ENCODE measurements at places on chromosomes 12 and 14.

- no peak for DNase-seq
These were observed 15.1 kb downstream of the SOCS2 start for GRCh38 chr12:93587611-93588010.

DNA sequence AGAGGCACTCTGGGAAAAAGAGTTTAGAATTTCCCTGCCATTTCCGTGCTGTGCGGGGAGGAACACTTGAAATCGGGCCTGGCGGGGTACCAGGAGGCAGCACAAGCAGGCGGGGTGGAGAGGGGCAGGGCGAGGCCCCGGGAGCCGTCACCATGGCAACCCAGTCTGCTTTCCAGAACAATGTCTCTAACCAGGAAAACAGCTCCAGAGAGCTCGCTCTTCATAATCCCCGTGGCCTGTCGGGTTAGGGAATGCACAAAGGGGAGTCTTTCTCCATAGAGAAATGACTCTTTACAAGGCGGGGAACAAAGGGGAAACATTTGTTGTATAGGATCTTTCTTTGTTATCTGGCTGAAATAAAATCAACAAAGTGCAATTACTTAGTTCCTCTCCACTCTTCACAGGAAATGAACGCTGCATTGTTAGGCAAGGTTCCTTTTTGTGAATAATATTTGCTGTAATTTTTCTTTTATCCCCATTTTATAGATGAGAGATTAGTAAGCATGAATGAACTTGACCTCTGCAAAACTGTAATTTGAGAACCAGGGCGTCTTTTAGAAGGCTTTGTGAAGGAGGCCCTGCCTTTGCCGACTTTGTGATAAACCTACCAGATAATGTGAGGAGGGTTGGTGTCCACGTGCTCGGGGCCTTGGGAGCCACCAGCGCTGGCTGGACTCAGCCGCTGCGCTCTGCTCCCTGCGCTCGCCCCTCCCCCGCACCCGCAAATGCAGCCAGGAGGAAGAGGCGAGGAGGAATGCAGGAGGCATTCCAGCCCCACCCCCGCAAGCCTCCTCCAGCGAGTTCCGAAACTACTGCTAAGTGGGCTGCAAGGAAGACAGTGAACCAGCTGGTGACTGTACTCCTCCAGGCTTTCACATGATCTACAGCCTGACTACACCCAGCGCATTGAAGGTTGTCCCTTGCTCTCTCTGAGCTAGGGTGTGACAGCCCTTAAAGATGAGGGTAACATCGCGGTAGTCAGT, 105.2 kb upstream of the ATF7IP start:
- DNase-seq, result no peak

- DNase-seq, result no peak
These were observed 1.2 kb upstream of the HIGD1C start for GRCh38 chr12:50951112-50951511.

DNA sequence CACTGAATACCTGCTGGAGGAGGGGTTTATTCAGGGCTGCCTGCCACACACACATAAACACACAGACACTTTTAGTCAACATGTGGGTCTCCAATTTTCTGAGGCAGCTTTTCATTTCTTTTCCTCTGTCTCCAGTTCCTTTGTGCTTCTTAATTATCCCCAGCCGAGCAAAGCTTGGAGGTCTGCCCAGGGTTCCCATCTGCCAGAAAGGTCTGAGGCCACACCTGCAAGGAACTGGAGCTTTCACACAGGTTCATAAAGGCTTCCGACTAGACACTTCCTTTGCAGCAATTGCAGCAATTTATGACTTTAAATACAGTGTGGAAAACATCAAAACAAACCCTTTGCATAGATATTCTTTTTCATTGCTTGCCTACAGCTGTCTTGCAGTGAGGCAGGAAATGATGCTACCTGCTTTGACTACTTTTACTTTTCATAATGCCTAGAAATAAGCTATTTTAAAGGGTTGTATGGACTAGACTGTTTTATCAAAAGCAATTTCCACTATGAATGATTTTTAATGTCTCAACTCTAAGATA, 1318.9 kb downstream of the AACS start:
- no peak for DNase-seq

- DNase-seq, result no peak
These were observed 445.4 kb downstream of the BCL11B start for GRCh38 chr14:98826618-98827017.

DNA sequence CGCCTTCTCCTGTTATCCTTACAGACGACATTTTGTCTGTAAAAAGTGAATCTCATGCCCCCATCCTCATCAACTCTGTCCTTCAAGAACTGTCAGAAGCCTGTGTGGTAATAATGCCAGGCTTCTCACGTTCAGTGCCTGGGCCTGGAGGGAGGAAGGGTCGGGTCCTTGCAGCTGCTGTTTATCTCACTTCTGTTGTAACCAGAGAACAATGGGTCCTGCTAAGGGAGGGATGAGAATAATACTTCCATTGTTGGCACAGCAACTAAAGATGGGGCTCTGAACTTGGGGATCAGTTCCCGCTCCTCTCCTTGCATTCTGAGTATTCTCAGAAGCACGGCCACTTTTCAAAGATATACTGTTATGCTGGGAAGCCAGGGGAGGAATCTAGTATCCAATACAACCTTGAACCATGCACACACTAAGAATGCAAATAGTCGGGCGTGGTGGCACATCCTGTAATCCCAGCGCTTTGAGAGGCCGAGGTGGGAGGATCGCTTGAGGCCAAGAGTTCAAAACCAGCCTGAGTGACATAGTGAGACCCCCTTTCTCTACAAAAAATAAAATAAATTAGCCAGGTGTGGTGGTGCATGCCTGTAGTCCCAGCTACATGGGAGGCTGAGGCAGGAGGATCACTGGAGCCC, 38.8 kb upstream of the NINJ2 start:
- no peak for DNase-seq

DNA sequence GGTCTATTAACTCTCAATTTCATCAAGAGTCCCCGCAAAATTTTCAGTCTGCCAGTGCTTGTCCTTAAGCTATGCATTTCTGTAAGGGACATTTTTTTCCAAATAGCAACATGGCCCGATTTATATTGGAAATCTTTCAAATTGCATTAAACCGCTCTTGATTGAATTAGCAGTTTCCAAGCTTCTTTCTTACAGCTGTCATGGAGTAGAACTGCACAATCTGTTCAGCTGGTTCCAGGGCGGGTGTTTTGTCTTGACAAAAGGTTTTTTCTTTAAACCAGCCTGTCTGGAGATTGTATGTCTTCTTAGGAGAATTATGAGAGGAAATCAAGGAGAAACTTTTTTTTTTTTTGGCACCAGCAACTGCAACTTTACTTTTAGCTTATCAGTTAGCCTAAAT, 185.8 kb downstream of the ALG10B start:
- DNase-seq, result no peak

DNA sequence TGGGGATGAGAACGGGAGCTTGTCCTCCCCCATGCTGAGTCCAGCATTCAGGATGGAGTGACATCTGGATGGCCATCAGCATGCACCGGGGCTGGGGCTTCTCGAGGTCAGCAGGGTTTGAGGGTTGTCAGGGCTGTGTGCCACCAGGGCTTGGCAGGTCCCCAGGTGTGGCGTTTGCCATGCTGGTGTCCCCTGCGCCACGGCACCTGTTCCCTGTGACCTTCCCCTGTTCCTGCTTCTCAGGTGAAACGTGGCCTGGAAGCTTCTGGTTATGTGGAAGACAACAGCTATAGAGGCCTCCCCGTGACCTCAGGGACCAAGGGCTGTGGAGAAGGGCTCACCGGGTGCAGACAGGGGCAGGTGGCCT, 152.4 kb downstream of the KIF26A start:
- DNase-seq, result no peak

DNA sequence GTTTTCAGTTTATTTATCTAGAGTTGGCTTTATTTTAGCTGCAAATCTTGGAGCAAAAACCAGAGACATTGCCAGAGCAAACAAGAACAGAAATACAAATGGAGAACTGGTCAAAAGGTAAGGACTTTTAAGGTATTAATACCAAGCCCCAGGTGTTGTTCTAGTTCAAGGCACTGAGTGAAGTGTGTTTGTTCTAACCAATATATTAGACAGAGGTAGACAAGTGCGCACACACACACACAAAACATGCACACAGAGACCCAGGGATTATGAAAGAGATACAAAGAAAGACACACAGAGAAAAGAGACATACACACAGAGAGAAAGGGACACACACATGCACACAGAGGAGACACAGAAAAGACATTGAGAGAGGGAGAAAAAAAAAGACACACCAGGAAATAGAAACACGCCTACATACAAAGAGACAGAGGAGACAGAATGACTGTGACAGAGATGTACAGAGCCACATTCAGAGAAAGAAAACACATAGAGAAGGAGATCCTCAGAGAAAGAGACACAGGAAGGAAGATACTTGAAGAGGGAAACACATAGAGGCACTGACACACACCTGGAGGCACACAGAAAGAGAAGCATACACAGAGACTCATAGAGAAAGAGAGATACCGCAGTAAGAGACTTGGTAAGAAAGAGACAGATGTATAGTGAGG, 50.2 kb downstream of the MIPOL1 start:
- no peak for DNase-seq

GRCh38 chr12:1530592-1531152, 63.7 kb downstream of the FBXL14 start:
- DNase-seq, result no peak

DNA sequence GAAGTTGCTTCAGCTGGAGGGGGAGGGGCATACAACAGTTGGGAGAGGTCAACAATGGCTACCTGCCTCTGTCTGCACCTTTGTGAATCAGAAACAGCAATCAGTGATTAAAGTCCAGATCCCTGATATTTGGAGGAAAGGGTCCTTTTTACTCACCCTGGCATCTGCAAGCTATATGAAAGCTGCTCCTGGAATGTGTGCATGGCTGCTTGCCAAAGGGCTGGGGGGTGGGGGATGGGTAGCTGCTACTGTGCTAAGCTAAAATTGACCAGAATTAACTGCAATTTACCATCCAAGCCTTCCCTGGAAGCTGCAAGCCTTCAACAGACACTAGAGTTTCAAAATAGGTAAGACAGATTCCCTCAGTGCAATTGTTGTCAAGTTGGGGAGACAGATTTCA, 13.5 kb upstream of the GTF2A1 start:
- DNase-seq, result no peak
